ENCODE measurements at places on chromosomes 6 and 20.

GRCh38 chr6:113160306-113161017 lies 696.7 kb upstream of the MARCKS start:
- DNase-seq = no peak

DNA sequence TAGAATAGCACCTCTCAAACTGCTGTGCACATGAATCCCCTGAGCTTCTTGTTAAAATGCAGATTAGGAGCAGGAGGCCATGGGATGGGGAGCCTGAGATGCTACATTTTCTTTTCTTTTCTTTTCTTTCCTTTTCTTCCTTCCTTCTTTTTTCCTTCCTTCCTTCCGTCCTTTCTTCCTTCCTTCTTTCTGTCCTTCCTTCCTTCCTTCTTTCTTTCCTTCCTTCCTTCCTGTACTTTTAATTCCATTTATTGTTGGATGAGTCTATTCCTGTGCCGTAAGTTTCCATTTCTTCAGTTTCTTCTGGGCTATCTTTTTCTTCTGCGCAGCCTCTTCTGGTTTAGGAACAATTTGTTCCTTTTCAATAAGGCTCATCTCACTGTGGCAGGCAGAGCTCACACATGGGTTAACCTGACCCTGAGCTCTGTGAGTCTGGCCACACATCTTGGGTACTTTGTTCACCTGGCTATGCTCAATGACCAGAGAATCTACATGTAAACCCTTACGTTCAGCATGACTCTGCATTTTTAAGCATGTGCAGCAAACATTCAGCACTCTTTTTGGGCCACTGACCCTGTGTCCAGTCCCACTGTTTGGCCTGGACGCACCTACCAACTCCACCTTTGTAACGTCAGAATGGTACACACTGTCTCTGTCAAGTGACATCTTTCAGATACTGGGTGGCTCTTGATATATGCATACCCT lies 114.7 kb upstream of the INSM1 start:
- DNase-seq = no peak

- no peak for DNase-seq
Observed at GRCh38 chr6:17159240-17159639, 57.4 kb downstream of the STMND1 start.

DNA sequence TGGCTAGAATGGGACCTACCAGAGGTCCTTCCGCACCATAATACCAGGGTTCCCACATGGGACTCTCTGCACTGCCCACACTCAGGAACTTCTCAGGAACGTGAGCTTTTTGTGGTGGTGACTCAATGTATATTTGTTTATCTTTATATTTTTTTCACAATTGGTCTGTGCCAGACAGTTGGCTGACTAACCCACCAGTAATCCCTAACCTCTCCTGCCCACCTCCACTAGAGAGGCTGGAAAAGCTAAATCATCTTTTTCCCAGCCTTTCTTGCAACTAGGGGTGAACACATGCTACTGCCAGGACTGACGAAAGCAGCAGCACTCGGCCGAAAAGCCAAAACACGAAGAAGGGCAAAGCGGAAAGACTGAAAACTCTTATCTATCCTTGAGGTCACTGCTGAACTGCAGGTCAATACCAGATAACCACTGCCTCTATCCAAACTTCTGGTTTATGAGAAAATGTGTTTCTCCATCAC lies 112.9 kb downstream of the TRERF1 start:
- no peak for DNase-seq

GRCh38 chr6:167285077-167285770 lies 5.9 kb upstream of the UNC93A start:
- peak; percentile 54 for DNase-seq

DNA sequence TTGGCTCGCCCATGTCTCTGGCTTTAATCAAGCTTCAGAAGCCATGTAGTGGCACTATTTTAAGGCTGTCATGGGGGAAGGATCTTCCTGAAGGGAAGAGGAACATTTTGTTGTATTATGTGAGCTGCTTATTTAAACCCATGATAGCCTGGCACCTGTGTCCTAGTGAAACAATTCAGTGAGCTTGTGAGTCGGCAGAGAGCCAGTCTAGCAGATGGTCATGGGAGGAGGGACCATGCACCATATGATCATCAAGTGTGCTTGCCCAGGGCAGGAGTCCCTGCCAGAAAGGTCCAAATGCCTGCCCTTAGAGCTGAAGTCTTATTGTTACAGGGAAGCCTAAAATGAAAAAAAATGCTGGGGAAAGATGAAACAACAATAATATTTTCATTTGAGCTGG lies 132.9 kb downstream of the PRDM13 start:
- peak; percentile 88 for DNase-seq

- DNase-seq = no peak
Observed at GRCh38 chr6:45903959-45904358, 111.7 kb downstream of the CLIC5 start.
